DND-41 (cell line): ENCODE measurements at places on chromosomes 16 and 17.
A peak's percentile ranks its signal among the peaks of the same experiment; 100 is the strongest.

DNA sequence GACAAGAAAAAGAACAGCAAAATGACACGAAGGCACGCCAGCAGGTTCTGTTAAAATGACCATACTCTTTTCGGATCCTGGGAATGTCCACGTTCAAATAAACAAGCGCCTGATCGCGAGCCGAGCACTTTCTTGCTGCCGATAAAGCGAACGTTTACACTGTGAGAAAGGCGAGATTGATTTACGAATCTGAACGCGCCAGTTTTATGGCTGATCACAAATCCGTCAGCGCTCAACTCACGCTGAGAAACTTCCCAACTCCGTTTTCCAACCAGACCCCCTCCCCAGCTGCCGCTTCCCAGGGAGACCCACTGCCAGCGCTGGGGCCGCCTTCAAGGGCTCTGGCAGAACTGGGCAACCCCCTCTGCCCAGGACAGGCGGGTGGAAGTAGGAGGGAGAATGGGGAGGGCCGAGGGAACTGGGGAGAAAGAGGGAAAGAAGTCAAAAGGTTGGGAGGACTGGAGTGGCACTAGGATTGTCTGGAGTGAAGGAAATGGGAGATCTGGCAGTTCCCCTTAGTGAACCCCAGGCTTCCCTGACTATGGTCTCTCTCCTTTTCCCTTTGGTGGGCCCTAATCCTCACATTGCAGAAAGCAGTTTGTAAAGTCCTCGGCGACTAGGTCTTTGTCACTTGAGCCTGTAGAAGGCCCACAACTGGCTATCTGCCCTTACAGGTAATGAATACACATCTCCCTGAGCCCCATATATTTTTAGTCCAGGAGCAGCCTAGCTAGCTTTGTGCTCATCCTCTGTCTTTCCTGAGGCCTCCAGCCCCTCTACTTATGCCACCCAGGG is 6.9 kb downstream of the HOXB4 start:
- DNase-seq, result no peak

- DNase-seq, result peak; percentile 51
Observed at GRCh38 chr16:11253009-11253994, 2.7 kb downstream of the SOCS1 start.

DNA sequence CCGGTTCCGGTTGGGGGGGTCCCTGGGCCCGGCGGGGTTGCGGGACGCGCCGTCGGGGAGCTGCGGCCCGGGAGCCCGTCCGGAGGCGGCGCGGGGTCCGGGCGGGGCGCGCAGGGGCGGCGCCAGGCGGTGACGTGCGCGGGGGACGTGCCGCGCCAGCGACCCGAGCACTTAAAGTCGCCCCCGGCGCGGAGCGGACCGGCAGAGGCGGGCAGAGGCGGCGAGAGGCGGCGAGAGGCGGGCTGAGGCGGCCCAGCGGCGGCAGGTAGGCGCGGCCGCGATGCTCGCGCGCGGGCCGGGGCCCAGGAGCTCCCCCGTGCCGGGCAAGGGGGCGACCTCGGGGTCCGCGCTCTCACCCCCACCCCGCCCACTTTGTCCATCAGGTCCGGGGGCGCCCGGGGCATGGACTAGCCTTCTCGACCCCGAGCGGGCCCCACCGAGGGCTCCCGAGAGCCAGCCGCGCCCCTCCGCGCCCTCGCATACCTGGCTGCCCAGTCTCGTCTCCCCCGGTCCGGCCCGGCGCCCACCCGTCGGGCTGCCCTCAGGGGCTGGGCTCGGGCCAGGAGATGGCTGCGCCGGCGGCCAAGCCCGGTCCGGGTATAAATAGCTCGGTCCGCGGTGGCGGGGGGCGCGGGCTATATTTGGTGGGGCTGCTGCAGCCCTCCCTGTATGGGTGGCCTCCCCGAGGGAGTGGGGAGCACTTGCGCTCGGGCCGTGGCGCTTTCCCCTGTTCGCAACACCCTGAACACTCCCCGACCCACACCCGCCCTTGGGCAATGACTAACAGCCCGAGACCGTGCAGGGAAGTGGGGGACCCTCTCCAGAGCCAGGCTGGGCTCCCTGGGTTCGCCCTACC is at the start of gene SLC16A3:
TSS of gene SLC16A3 (plus strand) at position 201 of the 856 bp plus-strand sequence. CDS start 6,967 bp downstream, outside the sequence.
- DNase-seq, result peak; percentile 46

DNA sequence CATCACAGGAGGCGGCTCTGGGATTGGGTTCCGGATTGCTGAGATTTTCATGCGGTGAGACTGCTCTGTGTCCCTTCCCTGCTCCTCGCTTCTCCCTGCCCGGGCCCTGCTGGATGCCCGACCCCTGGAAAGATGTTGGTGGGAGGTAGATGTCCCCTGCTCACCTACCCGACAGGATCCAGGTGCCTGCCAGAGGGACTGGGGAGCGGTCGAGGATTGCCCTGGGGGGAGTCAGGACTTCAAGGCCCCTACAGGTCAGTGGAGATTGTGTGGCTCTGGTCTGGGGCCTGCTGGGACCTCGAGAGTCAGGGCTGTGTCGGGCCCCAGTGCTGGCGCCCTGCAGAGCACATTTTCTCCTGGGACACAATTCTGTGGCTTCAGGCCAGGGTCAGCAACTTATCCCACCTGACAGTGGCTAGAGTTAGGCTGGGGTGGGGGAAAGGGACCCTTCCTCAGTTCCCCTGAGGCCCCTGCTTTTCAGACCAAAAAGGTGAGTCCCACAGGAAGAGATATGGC is 3.3 kb downstream of the DECR2 start:
- no peak for DNase-seq

GRCh38 chr16:67112591-67113399 is 3.1 kb downstream of the PHAF1 start:
- DNase-seq, result no peak

DNA sequence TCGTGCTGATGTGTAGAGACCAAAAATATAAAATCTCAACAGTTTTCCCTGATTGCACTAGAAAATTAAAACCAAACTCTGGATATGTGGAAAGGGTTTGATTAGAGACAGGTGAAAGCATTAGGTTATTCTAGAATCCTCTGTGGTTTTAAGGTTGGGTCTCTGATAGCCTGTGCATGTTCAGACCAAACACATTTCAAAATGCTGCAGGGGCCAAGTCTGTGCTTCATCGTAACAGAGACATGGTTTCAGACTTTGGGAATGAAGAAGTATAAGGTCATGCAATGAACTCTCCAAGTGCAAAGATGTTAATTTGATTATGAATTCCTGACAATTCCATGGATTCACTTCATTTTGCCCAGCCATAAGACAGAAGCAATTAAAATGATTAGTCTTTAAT is 261.0 kb upstream of the KCNJ16 start:
- no peak for DNase-seq

GRCh38 chr16:12054868-12055267 is 78.3 kb downstream of the SNX29 start:
- no peak for DNase-seq

DNA sequence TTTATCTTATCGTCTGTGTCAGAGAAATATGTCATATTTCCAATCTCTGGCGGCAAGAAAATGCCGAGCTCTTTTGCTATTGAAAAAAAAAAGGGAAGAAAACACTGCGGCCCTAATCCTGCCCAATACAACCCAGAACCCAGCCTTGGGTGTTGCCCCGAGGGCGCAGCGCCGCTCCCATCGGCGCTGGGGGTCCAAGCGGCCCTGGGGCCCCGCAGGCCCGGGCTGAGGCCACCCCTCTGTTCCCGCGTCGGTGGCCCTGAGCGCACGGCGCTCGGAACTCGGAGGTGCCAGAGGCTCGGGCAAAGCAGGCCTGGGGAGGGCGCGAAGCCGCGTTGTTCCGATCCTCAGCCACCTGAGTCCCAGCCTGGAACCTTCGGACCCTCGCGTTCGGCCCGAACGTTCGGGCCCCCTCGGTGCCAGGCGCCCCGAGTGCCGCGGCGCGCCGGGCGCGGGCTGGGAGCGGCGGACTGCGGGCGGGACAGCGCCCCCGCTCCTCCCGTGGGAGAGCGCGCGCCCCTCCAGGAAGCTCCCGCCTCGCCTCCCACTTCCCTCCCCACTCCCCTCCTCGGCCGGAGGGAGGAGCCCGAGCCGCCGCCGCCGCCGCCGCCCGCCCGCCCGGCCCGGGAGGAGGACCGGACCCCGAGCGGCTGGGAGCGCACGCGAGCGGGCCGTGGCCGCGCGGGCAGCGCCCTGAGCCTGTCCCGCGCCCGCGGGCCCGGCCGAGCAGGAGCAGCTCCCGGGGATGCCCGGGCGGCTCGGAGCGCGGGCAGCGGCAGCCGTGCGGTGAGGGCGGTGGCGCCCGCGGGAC is at the start of gene CPNE2:
TSS of gene CPNE2 (plus strand) at position 609 of the 811 bp plus-strand sequence. CDS start 18,160 bp downstream, outside the sequence.
- DNase-seq, result peak; percentile 22

DNA sequence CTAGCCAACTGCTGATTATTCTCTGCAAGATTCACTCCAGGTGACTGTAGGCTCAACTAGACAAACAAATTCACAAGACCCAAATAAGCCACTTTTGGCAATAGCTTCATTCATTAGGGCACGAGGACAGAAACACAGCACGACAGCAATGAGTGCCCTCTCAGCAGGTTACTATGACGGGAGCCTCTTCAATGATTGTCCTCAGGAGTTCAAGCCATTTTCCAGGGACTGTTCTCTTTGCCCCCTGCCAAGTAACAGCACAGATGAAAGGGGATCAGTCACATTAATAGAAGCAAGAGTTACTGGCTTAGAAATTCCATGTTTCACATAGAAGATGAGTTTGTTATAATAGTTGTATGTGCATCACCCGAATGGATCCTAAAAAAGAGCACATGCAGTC is 712.2 kb downstream of the CDH8 start:
- DNase-seq, result no peak

- DNase-seq, result no peak
Observed at GRCh38 chr17:69069226-69069750, 8.6 kb upstream of the ABCA9 start.

DNA sequence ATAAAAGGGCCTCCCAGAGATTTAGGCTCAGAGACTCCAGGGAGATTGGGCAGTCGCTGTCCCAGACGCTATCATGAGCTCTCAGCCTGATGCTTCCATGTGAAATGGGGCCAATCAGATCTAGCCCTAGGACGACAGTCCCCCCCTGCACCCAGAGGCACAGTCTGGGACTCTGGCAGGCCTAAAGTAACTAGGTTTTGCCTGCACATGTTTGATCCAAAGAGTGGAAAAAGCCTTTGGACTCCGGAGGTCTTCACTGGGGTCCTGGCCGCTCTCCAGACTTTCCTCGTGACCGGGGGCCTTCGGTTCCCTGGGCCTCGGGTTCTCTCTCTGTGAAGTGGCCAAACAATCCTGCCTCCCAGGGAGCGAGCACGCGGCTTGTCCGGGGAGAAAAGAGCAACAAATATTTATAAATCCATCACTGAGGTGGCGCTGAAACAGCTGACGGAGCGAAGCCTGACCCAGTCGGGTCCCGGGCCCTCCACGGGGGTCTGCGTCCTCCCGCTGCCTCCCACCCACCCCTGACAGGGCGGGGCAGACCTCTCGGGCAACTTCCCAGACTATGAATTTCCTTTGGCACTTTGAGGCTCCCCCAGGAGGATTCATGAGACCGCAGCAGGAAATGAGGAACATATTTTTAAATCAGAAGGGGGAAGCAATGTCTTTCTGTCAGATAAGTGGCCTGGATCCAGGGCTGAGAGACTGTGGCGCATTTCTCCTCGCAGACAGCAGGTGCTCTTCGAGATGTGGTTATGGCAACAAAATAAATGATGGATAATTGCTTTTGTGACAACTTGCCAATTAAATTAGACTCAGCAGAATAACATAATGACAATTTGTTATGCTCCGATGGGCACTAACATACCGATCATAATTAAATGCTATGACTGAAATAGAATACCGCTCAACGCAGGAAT is 38.9 kb downstream of the MRPS23 start:
- no peak for DNase-seq

GRCh38 chr17:32461853-32462617 is 17.7 kb downstream of the PSMD11 start:
- peak; percentile 65 for DNase-seq

DNA sequence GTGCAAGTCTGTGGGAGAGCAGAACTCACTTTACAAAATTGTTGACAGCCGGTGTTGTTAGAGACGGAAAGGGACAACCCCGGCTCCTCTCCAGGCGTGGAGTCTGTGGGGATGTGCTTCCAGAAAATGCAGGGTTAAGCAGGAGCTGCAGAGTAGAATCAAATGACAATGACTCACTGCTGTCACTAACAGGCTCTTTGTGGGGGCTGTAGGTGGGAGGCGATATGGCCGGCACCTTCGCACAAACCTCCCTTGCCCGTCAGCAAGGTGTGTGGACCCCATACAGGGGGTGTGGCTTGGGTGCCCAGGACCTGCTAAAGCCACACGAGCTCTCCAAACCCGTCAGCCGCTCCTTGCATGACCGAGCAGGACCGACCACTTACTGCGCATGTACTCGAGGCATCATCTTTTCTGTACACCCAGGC is 5.8 kb downstream of the PDK2 start:
- no peak for DNase-seq

- DNase-seq, result no peak
Observed at GRCh38 chr16:71338193-71338592, 20.3 kb upstream of the CALB2 start.

DNA sequence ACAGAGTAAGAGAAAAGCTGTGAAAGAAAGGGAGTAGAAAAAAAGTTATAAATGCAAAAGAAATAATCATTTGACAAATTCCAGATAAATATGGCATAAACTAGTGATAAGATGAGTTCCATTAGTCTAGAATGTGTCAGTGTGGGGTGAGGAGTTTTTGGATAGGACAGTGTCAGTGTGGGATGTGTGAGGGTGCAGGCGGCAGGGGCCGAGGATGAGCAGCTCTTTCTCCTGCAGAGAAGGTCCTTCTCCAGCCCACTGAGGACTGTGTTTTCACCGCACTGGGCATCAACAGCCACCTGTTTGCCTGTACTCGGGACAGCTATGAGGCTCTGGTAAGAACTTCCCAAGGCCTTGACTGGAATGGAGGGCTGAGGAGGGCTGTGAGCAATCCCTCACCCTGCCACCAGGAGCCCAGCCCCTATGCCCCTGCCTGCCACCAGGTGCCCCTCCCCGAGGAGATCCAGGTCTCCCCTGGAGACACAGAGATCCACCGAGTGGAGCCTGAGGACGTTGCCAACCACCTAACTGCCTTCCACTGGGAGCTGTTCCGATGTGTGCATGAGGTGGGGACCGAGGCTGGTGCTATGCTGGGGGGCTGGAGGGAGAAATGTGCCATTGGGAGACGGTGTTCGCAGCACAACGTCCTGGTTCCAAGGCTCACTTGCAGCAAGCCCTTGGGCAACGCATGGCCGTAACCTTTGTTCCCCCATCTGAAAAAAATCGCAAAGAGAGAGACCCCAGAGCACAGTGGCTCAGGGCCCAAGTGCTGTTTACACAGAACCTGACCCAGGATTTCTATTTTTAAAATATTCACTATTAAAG is 13.1 kb downstream of the RAPGEFL1 start:
- DNase-seq, result no peak

DNA sequence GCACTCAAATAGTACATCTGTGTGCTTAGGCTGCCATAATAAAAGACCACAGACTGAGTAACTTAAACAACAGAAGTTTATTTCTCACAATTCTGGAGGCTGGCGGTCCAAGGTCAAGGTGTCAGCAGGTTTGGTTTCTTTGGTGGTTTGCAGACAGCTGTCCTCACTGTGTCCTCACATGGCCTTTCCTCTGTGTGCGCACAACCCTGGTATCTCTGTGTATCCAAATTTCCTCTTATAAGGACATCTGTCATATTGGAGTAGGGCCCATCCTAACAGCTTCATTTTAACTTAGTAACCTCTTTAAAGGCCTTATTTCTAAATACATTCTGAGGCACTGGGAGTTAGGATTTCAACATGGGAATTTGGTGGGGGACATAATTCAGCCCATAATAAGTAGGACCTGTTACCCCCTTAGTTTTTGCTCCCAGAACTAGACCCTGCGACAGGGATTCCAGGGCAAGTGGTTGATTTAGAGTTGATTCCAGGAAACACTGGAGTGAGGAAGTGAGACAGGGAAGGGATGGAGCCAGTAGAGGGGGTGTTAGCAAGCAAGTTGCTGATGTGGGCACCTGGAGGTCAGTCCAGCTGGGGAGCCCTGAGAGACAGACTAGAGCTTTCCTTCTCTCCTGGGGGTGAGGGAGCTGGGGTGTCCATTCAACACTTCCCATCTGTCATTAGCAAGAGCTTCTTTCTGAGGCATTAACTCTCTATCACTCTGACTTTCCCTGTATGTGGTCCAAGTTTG is 10.9 kb upstream of the ALKBH5 start:
- no peak for DNase-seq
